ENCODE measurements at places on chromosomes 3 and 15.

DNA sequence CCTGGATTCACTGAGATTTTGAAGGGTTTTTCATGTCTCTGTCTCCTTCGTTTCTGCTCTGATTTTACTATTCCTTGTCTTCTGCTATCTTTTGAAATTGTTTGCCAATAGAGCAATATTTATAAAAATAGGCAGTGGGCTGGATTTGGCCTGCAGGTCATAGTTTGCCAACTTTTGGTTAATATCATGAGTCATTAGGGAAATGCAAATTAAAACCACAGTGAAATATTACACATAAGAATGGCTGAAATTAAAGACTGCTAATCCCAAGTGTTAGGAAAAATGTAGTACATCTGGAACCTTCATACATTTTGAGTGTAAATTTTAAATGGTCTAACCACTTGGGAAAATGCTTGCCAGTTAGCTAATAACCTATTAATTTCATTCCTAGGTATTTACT is 56.3 kb downstream of the ABI3BP start:
- DNase-seq, result no peak

DNA sequence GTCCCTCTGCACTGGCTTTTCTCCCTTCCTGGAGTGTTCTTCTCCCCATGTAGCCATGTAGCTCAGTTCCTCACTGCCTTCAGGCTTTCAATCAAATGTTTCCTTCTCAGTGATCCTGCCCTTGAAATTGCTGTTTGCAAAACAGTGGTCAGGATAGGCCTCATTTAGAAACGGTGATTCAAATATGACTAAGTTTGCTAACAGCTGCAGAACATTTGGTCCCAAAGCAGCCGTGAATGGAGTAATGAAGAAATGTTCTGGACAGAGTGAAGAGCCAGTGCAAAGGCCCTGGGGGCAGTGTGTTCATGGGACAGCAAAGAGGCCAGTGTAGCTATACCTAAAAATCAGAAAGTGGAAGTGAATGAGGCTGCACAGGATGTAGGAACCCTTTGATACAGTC is 223.4 kb downstream of the FEZF2 start:
- DNase-seq, result no peak

DNA sequence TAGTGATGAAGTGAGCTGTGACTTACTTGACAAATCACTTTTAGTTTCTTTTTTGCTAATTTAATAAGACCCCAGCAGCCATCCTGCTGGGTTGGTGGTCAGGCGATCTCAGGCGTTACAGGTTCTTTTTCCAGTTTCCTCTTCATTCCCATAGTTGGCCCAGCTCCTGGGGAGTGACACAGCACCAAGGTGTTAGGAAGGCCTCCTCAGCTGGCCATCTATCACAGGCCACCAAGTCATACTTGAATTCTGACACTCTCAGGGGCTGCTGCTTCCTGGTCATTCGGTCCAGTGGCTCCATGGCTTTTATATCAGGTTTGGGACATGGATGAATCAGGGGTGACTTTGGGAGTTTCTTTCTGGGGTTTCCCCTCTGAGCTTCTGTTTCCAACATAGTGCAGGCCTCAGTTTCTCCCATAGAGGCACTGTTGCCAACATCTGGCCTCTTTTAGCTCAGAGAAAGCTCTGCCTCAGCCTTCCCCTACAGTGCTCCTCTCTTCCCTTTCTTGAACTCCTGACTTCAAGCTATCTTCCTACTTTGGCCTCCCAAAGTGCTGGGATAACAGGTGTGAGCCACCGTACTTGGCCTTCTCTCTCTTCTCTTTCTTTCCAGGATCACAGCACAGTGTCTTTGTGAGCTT is 211.8 kb downstream of the NR2F2 start:
- DNase-seq, result no peak

- DNase-seq, result no peak
Measured at GRCh38 chr3:161271646-161272045, 50.5 kb downstream of the NMD3 start.

All from CD4-positive, alpha-beta memory T cell (primary cell).